ENCODE measurements at places on chromosomes 5 and 9.

DNA sequence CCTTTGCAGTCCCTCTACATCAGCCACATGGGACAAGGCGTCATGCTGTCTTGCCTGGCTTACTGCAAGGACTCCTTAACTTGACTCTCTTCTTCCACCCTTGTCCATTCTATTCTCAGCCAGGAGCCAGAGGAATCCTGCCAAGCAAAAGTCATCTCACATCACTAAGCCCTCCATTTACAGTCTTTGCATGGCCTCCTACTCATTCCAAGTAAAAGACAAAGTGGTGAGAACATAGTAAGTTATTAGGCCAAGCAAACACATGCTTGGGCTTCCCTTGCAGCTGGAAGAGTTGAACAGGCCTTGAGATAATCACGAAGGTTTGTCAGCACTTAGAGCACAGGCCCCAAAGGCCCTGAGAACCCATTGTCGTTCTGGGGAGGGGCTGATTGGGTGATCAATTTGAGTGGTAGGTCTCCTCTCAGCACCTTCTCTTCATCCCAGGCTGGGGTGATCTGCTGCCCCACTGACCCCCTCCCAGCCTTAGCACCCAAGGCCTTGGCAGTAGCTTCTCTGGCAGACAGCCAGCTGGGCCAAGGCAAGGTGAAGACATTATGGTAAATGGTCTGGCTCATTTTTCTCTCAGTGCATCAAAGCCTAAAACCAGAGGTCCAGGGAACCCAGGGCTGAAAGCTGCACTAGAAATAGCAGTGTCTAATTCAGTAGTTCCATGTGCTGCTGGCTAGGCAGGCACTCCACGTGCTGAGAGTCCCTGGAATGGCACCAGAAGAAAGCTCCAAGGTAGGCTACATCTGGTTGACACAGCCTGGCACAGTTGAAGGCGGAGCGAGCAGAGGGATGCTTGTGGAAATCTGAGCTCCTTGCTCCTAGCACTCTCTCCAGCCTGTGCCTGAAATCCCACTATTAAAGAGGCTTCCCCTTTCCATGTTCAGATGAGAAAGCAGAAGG, 121.4 kb downstream of the ASTN2 start:
- no peak for DNase-seq

DNA sequence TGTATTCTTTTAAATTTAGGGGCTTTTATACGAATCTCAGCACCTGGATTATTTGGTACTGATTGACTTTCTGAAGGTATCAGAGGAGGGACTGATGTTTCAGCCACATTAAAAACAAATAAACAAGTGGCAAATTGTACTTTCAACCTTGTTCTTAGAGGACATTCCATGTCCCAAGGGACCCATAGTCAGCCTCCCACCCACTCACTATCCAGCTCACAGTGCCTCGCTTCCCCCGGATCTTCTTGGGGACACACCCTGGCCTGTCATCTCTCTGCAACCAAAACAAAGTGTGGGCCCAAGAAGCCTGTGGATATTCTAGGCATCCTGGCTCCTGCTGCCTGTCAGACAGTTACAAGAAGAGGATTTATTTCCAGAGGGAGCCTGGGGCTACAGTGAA, 8.8 kb upstream of the BOD1 start:
- peak; percentile 75 for DNase-seq

DNA sequence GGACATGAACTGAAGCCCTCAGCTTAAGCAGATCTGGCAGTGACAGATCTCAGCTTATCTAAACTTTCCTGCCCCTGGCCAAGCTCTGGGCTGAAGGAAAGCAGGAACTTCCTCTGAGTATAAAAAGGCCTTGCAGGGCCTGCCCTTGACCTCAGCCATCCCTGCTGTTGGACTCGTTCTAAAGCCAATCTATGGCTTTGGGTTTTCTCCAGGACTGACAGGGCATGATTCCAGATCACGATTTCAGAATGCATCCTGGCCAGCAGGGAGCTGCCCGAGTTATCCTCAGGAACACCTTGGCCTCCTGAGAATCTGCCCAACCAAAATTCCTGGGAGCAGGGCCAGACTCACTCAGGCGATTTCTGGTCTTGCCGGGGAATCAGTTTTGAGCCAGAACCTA, 502.7 kb downstream of the TLE4 start:
- DNase-seq, result no peak

DNA sequence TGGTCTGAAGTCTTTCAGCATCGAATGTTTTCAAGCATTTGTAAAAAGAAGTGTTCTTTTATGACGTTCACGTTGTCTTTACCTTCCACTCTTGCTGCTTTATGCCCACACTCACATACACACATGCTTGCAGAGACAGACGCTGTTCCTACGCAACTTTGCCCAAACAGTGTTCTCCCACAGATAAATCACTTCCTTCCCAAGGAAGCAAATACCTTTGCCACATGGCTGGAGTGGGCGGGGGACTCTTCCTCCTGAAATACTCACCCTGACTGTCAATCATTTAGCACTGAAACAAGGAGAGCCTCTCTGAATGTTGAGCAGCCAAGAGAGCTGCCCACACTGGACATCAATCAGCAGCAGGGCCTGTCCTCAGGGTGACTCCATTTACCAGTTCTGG, 22.4 kb upstream of the ASTN2 start:
- no peak for DNase-seq

DNA sequence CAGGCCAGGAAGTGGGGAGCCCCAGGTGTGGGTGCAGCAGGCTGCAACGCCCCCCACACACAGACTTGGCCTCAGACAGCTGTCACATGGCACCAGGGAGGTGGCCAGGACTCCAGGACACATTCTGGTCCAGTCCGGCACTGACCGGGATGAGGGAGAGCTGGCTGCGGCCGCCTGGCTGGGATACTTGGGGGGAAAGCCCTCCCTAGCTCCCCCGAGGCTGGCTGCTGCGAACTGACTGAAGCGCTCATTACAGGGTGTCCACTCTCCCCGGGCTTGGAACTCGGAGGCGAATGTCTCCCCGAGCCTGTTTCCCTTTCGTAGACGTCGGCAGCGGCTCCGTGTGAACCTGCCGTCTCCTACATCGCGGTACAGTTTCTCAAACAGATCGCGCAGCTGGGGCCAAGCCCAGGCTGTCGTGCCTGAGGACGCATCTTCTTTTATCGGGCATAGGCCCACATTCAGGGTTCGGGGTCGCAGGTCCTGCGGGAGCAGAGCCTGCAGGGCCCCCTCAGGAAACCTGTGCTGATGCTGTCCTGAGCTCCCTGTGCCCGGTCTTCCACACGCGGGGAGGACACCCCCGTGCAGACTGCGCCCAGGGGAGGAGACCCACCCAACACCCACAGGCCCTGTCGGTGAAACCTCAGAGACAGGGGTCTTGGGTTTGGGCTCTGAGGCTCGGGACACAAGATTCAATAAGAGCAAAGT, 19.8 kb downstream of the NACC2 start:
- no peak for DNase-seq

DNA sequence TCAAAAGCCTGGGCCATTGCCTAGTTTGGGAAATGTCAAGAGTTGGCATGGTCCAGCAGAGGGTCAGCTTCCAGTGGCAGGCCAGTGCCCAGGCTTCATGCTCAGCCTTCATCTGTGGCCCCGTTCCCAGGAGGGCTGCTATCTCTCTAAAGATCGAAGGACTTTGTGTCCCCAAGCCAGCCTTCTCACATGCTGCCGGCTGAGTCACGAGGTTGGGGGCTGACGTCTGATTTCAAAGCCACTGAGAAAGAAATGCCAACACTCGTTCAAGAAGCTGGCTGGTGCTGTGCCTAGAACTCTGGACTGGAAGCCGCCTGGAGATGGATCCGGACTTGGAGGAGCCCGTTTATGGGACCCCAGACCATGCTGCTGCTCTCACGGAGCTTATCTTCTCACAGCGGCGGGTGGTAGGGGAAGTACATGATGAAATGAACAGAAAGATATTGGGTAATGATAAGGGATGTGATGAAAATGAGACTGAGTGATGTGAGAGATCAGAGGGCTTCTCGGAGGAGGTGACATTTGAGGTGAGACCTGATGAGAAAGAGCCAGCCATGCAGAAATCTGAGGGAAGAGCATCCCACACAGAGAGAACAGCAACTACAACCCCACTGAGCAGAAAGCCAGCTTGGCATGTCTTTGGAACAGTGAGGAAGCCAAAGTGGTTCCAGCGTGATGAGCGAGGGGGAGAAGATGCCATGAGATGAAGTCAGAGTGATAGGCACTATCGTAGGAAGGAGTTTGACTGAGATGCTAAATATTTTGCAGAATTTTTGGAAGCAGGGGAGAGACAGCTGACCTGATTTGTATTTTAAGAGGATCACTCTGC, 54.9 kb upstream of the BOD1 start:
- peak; percentile 33 for DNase-seq

DNA sequence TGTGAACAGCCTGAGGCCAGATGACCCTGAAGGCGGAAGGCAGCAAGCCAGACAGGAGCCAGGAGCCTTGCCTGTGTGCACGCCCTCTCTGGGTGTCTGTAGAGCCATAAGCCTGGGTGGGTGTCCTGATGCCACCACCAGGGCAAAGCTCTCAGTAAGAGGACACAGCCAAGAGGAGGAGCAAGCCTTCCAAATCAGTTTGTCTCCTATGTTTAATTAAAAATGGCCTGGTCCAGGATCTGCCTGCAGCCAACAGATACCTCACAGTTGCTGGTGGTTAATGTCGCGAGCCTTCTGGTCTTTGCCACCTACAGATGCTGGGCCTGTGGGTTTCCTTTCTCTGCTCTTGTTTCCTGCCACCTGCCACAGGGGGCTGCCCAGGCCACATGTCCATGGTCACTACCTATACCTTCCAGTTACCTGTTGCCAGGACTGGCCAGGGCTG, 56.9 kb downstream of the SYK start:
- no peak for DNase-seq

DNA sequence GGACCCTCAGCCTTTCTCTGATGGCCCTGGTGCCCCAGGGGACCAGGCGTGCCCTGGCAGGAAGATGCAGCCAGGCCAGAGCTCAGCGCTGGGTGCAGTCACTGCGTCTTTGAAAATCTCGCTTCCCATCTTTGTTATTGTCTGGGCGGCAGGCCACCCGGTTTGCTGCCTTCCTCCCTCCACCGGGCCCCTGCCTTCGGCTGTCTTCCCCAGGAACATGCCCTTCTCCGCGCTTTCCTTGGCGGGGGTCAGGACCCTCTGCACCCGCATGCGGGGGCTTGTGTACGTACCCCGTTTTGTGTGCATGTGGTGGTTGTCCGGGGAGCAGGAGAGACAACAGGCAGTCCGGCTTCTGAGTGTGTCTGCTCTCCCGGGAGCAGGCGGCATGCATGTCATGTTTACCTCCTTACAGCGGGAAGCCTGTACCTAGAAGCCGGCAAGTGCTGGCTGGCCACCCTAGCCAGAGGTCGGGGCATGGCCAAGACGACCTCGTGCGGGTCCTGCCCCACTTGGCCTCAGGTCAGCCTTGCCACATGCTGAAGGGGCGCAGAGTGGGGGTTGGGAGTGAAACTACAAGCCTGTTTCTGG, 49.5 kb downstream of the DAB2IP start:
- no peak for DNase-seq

DNA sequence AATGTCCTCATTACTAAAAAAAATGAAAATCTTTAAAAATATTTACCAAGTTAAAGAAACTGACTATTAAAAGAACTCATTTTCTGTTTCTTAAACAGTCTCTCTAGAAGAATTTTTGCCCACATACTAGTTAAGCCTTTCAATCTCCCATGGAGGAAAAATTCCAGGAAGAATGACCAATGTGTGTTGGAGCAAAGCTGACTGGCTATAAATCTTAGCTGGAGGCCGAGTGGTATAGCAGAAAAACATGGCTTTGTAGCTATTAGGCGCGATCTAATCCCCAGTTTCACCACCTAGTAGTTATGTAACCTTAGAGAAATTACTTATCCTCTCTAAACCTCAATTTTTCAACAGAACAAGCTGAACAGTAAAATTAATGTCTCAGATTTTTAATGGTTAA, 135.5 kb upstream of the PRLR start:
- no peak for DNase-seq
